Bone marrow (tissue), 2 donors: ENCODE measurements at places on chromosomes 5 and 9.

DNA sequence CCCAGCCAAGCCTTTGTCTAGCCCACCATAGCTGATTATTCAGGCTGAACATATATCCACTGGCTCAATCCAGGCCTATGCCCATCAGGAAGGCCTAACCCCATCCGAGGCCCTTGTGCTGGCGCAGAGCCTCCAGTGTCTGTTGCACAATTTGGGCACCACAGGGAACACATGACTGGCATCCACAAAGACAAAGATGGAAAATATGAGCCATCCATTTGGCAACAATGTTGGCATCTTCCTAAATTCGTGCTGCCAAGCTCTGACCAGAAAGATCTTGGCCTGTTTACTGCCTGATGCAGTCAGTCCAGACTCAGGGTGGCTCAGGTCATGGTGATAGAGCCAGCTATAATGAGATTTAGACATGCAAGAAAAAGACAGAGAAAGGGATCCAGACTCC is 233.8 kb downstream of the PIK3R1 start:
- no peak for DNase-seq

GRCh38 chr9:137723783-137724445 is 105.1 kb downstream of the EHMT1 start:
- no peak for DNase-seq

GRCh38 chr9:75914002-75914401 is 23.5 kb downstream of the PCSK5 start:
- DNase-seq: no peak

GRCh38 chr5:138641547-138642298 is 66.5 kb upstream of the HSPA9 start:
- peak; percentile 25 for DNase-seq

DNA sequence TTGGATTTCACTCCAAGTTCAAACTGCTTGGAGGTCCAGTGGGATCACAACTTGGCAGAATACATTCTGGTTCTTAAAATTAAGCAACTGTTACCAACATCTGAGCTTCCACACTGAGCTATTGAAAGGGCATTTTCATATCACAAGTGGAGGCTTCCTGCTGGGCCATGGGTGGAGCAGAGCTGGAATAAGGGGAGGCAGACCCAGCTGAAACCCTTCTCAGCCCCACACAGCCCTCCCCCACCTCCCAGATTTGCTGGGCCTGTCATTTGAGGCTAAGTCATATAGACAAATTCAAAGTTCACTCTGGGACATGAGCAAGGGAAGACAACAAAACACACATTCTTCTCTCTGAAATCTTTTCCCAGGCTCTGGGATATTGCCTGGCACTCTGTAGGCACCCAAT is 79.9 kb downstream of the ACTL7B start:
- DNase-seq: no peak

DNA sequence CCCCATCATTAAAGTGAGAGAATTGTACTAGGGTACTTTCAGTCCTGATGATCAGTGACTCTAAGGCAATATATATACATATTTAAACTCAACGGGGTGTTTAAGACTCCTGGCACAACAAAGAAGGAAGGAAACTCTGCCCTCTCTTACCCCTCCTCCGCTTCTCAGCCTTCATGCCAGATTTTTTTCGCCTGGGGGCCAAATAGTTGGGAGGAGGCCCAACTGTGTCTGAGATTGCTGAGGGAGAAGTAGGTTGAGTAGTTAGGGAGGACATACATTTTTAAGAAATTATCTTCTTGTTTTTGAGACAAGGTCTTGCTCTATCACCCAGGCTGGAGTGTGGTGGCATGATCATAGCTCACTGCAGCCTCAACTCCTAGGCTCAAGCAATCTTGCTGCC is 127.7 kb upstream of the SHB start:
- no peak for DNase-seq

- DNase-seq: no peak
Measured at GRCh38 chr9:976258-976942, at the start of gene DMRT3. TSS of gene DMRT3 (plus strand) at chr9:976655. CDS start at chr9:977002, 347 bp downstream.
